ENCODE measurements at places on chromosomes 3 and 15. TPM values are rescaled to one million over a fixed set of nuclear protein-coding genes. Genes with fewer than 3 reads are reported as not detected.

NDN gene
- total RNA-seq: not detected

DNA sequence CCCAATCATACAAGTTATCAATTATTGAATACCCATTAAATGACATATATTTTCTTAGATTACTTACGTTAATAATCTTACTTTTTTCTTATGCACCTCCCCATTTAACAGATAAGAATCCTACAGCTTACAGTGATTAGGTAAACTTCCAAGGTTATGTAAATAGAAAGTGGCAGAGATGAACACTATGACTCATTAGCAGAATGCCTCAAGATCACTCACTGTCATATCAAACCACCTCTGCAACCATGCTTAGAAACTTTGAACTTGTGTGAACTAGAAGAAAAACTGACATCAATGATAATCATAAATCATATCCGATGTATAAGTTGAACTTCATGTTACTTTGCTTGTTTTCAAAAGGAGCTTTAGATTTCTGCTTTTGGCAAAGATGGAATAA is 911.6 kb upstream of the ARPP21 start:
- no peaks in the 10 kb centered on the region for H3K4me1 ChIP-seq
- H3K36me3 ChIP-seq: no peaks in the 10 kb centered on the region
- H3K27ac ChIP-seq: no peak overlapping the region
- H3K27me3 ChIP-seq: no peaks in the 10 kb centered on the region
- DNase-seq: no peak

GRCh38 chr15:51775967-51776816 is 24.8 kb downstream of the TMOD2 start:
- DNase-seq: peak; percentile 67
- no peaks in the 10 kb centered on the region for H3K4me1 ChIP-seq
- no peak overlapping the region for H3K27ac ChIP-seq
- peaks cover 23% of the 10 kb centered on the region for H3K27me3 ChIP-seq
- H3K4me3 ChIP-seq: no peak overlapping the region
- H3K36me3 ChIP-seq: no peaks in the 10 kb centered on the region

CP gene
- 5.4 TPM for total RNA-seq

- H3K27ac ChIP-seq: no peak overlapping the region
- no peaks in the 10 kb centered on the region for H3K27me3 ChIP-seq
- H3K4me3 ChIP-seq: no peak overlapping the region
- peaks cover 9% of the 10 kb centered on the region for H3K4me1 ChIP-seq
Observed at GRCh38 chr3:39378088-39378487, 5.1 kb upstream of the SLC25A38 start.

GRCh38 chr3:60708191-60708975 is 542.9 kb downstream of the FHIT start:
- no peaks in the 10 kb centered on the region for H3K36me3 ChIP-seq
- no peaks in the 10 kb centered on the region for H3K27me3 ChIP-seq
- no peaks in the 10 kb centered on the region for H3K4me1 ChIP-seq
- no peak overlapping the region for H3K4me3 ChIP-seq
- H3K27ac ChIP-seq: no peak overlapping the region
- DNase-seq: no peak

DNA sequence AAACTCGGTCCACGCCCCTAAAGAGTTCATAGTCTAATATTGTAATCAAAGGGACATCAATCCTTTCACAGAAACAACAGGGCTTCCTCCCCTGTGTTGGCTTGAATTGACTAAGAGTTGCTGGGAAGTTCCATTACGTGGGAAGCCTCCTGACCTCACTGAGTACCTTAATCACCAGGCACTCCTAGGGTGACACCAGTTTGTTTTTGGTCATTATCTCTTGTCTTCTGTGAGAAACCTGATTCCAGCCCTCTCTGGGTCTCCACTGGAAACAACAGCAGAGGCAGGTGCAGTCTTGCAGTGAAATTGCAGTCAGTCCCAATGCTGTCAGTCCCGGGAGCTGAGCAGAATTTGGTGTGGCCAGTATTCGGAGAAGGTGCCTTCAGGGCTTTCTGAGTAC is 55.4 kb downstream of the BOC start:
- DNase-seq: no peak
- no peak overlapping the region for H3K4me3 ChIP-seq
- peaks cover 67% of the 10 kb centered on the region for H3K27me3 ChIP-seq
- H3K4me1 ChIP-seq: no peaks in the 10 kb centered on the region

BOC gene
- 0.07 TPM for total RNA-seq

- H3K27ac ChIP-seq: no peak overlapping the region
- no peak overlapping the region for H3K4me3 ChIP-seq
- H3K36me3 ChIP-seq: no peaks in the 10 kb centered on the region
- DNase-seq: no peak
Observed at GRCh38 chr3:46130631-46131310, 77.3 kb downstream of the CCR1 start.

SERINC4 gene
- total RNA-seq: 0.33 TPM

DNA sequence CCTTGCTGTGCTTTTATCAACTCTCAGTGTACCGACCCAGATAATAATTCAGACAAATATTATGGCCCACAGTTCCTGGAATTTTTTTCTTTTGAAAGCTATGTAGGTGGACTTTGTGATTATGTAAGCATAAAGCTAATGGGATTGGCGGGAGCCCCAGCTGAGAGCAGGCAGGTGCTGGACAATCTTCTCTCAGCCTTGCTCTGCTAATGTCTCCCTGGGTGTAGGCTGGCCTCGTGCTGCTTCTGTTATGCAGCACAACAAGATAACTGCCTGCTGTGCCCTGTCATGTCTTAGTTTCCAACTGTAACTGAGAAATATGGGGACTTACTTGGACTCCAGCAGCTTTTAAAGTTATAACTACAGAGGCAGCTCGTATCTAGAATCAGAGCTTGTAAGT is 415.0 kb downstream of the PDCD6IP start:
- no peak overlapping the region for H3K4me3 ChIP-seq
- H3K36me3 ChIP-seq: no peaks in the 10 kb centered on the region
- DNase-seq: no peak
- no peaks in the 10 kb centered on the region for H3K27me3 ChIP-seq
- H3K4me1 ChIP-seq: peaks cover 22% of the 10 kb centered on the region

GRCh38 chr3:188468662-188469061 is 314.7 kb downstream of the LPP start:
- H3K4me1 ChIP-seq: peaks cover 21% of the 10 kb centered on the region
- H3K4me3 ChIP-seq: no peak overlapping the region
- DNase-seq: no peak

CPN2 gene
- not detected for total RNA-seq

DNA sequence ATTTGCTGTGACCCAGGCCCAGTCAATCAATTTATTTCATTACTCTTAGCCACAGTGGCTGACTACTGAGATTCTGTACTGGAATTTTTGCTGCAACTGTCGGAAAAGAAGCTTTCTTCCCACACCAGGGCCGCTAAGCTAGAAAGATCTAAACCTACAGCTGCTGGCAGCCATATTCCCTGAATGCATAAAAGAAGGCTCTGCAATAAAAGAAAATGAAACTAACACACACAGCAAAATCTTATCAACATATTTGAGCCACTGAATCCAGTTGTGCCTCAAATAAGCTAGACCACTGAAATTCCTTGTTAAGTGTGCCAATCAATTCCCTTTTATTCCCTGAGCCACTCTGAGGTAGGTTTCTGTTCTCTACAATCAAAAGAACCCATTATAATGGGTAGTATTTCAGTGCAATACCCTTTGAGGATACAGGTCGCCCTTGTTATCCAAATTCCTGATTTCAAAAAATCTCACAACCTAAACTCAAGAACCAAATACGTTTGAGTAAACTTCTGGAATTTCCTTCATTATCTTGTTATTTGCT is 60.3 kb downstream of the MYO9A start:
- H3K4me1 ChIP-seq: peaks cover 5% of the 10 kb centered on the region
- H3K27me3 ChIP-seq: no peaks in the 10 kb centered on the region
- no peak for DNase-seq
- H3K27ac ChIP-seq: no peak overlapping the region

DNA sequence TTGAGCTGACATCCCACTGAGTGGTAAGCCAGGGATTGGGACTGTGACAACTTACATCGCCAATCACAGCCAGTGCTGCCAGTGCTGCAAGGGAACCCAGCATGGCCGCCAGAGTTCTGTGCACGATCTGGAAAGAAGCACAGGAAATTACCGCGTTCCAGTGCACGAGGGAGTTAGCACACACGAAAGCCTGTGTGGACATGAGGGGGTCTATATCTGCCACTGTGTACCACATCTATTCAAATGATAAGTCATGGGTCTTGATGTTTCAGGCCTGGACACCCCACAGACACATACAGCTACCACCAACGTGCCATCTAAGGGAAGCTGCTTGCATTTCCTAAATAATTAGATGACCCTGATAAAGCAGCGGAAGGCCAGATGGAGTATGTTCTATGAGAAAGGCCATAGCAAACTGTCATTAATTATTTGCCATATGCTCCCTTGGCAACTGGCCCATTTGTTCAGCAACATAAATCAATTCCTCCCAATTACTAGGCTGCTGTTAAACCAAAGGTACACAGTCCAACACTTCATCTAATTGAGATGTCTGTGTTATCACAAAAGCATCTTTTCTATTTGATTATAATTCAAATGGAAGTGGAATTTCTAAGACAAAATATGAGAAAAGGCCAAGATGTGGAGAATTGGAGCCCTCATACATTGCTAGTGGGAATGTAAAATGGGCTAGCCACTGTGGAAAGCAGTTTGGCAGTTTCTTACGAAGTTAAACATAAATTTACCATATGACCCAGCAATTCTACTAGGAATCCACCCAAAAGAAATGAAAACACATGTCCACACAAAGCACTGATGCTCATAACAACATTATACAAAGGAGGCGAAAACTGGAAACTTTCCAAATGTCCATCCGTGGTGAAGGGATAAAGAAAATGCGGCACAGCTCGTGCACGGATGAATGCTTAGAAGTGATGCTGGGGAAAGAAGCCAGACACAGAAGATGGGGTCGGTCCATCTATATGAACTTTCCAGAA is 108.3 kb downstream of the OCA2 start:
- H3K36me3 ChIP-seq: no peaks in the 10 kb centered on the region
- DNase-seq: no peak
- H3K4me3 ChIP-seq: no peak overlapping the region
- no peaks in the 10 kb centered on the region for H3K27me3 ChIP-seq
- no peaks in the 10 kb centered on the region for H3K4me1 ChIP-seq
- H3K27ac ChIP-seq: no peak overlapping the region

DNA sequence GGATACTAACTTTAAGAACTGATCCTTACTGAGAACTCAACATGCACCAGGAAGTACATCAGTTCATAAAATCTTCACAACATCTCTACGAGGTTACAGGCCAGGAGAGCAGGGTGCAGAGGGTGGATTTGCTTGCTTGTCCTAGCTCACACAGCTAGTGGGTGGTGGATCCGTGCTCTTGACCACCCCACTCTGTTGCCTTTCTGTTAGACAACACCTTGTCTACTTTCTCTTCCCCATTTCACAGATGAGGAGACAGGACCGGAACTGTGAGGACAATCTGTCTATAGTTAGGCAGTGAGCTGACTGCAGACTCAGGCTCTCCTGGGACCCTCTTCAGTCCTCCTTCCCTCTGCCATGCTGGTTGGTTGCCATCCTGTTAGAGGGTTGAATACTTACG is 221.7 kb upstream of the TLE3 start:
- H3K27ac ChIP-seq: no peak overlapping the region
- H3K27me3 ChIP-seq: peaks cover 63% of the 10 kb centered on the region
- no peaks in the 10 kb centered on the region for H3K4me1 ChIP-seq
- no peak overlapping the region for H3K4me3 ChIP-seq
- H3K36me3 ChIP-seq: no peaks in the 10 kb centered on the region

DNA sequence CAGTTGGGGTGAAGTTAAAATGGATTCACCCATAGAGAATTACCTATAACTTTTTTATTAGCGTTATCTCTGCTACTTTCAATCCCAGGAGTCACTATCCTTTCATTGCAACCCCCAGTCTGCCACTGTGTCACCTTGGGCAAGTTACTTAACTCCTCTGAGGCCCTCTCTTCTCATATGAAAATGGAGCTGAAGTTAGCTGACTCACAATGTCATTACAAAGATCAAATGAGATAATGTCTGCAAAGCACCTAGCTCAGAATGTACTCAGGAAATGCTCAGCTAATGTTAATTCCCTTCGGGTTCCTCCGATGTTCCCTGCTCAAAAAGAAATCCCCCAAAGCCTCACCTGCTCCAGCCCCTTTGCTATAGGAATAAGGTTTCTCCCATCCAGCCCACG is 50.0 kb downstream of the TRIM42 start:
- H3K4me3 ChIP-seq: no peak overlapping the region
- H3K27ac ChIP-seq: peak overlapping the region; percentile 9
- peaks cover 36% of the 10 kb centered on the region for H3K27me3 ChIP-seq
- DNase-seq: no peak

KBTBD13 gene
- total RNA-seq: not detected

CELF6 gene
- total RNA-seq: 0.19 TPM

ALG1L2 gene
- 1.6 TPM for total RNA-seq

GRCh38 chr3:33315826-33316225 is 38.6 kb downstream of the FBXL2 start:
- H3K36me3 ChIP-seq: no peaks in the 10 kb centered on the region
- H3K27me3 ChIP-seq: no peaks in the 10 kb centered on the region

DNA sequence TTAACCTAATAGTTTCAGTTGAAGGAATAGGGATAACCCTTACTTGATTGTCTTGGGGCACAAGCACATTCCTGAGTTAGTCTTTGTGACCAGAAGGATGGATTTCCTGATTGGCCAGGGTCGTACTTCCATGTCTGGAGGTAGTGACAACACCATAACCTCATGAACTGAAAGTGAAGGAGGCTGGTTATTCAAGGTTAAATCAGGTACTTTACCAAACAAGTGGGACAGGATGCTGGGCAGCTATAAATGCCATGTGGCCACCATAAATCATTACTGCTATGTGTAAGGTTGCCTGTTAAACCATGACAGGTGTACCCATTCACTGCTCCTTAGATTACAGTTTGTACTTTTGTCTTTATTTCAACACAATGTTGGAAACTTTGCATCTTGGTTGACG is 128.3 kb upstream of the SAMMSON start:
- H3K27ac ChIP-seq: peak overlapping the region; percentile 69
- no peaks in the 10 kb centered on the region for H3K27me3 ChIP-seq
- H3K4me3 ChIP-seq: peak overlapping the region; percentile 24
- no peak for DNase-seq
- H3K36me3 ChIP-seq: peaks cover 23% of the 10 kb centered on the region

DNA sequence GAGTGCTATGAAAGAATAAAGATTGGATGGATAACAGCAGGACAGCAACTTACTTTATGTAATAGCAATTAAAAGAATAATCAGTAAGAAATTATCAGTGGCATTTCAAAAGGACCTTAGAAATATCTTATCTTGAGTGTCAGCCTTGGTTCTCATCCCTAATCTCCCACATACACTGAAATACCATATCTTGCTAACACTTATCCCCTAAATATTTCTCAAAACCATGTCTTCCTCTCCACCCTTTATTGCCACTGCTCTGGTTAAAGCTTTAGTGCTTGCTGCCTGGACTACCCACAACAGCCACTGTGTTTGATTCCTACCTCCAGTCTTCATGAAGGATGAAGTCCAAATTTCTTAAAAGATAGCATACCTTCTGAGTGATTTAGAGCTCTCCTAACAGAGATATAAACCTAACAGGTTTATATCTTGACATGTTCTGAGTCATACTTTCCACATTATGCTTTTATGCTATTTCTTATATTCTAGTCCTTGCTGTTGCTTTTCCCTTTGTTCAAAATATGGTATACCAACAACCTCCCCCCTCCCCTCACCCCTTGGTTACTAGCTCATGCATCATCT is 202.8 kb downstream of the RSRC1 start:
- no peaks in the 10 kb centered on the region for H3K4me1 ChIP-seq
- no peak overlapping the region for H3K4me3 ChIP-seq
- DNase-seq: no peak
- H3K27ac ChIP-seq: no peak overlapping the region
- H3K27me3 ChIP-seq: no peaks in the 10 kb centered on the region

CD200R1L gene
- total RNA-seq: not detected

GRCh38 chr15:90130291-90130690 is 28.0 kb upstream of the IDH2 start:
- no peak for DNase-seq
- H3K36me3 ChIP-seq: no peaks in the 10 kb centered on the region
- H3K4me1 ChIP-seq: no peaks in the 10 kb centered on the region
- H3K4me3 ChIP-seq: no peak overlapping the region
- H3K27ac ChIP-seq: no peak overlapping the region
